Stimulated activated CD8-positive, alpha-beta memory T cell treated with anti-CD3 and anti-CD28 coated beads, Interleukin-15, amount 100 ng/mL, for 24 hours (primary cell): ENCODE measurements at places on chromosomes 2 and 18.

GRCh38 chr18:42649331-42650035 lies 466.0 kb downstream of the RIT2 start:
- DNase-seq, result no peak

DNA sequence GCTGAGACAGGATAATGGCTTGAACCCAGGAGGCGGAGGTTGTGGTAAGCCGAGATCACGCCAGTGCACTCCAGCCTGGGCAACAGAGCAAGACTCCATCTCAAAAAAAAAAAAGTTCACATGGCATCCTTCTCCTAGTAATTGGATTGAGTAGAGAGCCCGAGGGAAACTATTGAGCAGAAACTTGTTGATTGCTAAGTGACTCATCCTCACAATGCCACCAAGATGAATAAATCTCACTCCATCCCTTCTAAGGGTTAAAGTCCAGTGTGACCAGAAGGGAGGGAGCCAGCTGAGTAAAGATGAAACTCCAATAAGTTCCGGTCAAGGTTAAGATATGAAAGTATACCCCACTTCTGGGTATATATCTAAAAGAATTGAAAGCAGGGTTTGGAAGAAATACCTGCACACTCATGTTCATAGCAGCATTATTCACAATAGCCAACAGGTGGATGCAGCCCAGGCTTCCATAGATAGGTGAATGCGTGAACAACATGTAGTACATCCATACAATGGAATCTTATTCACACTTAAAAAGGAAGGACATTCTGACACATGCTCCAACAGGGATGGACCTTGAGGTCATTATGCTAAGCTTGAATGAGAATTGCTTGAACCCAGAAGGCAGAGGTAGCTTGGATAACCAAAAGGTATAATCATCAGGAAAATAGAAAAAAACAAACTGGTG lies 13.0 kb upstream of the FHL2 start:
- DNase-seq, result no peak

- DNase-seq, result no peak
Measured at GRCh38 chr2:128322715-128323554, 4.3 kb upstream of the HS6ST1 start.

GRCh38 chr2:134132490-134132857 lies 121.4 kb upstream of the MGAT5 start:
- DNase-seq, result no peak

- DNase-seq, result no peak
Measured at GRCh38 chr2:76569819-76570218, 859.1 kb upstream of the GCFC2 start.

DNA sequence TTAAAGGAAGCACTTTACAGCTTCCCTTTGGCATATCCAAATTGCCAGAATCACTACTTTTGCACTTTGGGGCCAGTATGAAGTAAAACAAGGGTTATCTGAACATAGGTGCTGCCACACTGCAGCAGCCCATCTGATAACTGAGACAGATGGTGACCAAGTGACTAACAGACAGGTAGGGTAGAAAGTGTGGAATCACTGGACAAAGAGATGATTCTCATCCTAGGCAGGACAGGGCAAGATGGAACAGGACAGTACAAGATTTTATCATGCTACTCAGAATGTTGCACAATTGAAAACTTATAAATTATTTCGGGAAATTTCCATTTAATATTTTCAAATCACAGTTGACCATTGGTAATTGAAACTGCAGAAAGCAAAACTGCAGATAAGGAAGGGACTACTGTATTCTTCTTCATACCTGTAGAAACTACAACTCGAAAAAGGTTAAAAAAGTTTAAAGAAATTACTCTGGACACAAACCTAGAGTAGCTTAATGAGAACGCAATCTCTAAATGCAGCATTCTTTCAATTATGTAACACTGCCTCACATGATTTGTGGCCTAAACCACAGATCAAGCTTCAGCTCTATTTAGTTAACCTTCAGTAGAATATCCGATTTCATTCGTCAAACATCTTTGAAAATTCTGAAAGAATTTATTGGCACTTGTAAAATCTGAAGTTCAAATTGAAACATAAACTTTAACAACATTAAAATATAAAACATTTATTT lies 31.4 kb downstream of the HEATR5B start:
- no peak for DNase-seq

GRCh38 chr2:133760376-133760775 lies 192.1 kb upstream of the NCKAP5 start:
- DNase-seq, result no peak

GRCh38 chr2:41417511-41417910 lies 630.3 kb upstream of the PKDCC start:
- no peak for DNase-seq

- DNase-seq, result no peak
Measured at GRCh38 chr2:194104687-194105086, 1552.3 kb upstream of the SLC39A10 start.

DNA sequence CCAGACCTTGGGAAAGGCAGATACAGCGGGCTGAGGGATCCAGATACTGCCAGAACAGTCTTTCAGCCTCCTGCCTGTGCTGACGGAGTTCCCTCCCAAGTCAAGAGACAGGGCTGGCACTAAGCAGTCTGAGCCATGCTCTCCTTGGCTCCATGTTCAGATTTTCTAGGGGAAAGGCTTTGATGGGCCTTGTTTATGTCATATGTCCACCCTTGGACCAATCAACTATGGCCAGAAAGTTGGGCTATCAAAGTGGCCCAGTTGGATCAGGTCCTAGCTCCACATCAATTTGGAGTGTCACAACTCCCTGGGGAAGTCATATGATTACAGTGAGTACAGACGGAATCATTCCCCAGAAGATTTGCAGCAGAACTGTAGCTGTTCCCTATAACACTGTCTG lies 152.0 kb downstream of the GREB1L start:
- DNase-seq, result no peak

- no peak for DNase-seq
Measured at GRCh38 chr2:159174759-159175158, 111.7 kb downstream of the WDSUB1 start.

- no peak for DNase-seq
Measured at GRCh38 chr2:68368654-68369336, 3.7 kb downstream of the PLEK start.

- no peak for DNase-seq
Measured at GRCh38 chr2:84966731-84967130, 4.2 kb upstream of the KCMF1 start.

GRCh38 chr2:98027538-98027937 lies 31.8 kb upstream of the TMEM131 start:
- no peak for DNase-seq

- no peak for DNase-seq
Measured at GRCh38 chr2:221981912-221982470, 316.8 kb downstream of the PAX3 start.

DNA sequence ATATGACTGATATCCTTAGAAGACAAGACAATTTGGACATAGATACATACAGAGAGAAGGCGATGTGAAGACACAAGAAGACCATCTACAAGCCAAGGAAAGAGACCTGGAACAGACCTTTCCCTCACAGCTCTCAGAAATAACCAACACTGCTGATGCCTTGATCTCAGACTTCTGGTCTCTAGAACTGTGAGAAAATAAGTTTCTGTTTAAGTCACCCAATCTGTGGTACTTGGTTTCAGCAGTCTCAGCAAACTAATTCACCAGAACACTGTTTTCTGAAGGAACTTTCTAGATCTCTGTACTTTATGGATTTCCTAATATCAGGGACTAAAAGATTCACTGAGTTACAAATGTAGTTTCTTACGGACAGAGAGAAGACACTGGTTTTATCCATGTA lies 58.8 kb downstream of the NAB1 start:
- DNase-seq, result no peak

GRCh38 chr2:24683408-24683807 lies 109.8 kb downstream of the PTRHD1 start:
- no peak for DNase-seq

DNA sequence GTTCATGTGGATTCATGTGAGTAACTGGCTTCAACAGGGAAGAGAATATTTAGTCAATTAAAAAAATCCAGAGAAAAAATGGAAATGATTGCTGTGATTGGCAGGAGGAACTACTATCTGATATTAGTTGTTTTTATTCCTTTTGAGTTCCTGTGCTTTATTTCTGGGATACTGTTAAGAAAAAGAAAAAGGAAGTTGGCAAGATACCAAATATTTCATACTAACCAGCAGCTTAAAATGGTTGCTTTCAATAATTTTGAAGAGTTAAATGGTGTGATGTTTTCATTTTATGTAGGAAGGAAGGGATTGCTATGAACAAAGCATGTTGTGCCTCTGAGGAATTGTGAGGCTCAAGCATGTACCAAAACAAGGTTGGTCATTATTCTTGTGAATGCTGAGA lies 8.1 kb upstream of the MTX2 start:
- DNase-seq, result no peak

- DNase-seq, result no peak
Measured at GRCh38 chr18:3995476-3996102, 459.5 kb downstream of the DLGAP1 start.
